Body of pancreas (tissue), 4 donors: ENCODE measurements at places on chromosomes 6 and 20.

DNA sequence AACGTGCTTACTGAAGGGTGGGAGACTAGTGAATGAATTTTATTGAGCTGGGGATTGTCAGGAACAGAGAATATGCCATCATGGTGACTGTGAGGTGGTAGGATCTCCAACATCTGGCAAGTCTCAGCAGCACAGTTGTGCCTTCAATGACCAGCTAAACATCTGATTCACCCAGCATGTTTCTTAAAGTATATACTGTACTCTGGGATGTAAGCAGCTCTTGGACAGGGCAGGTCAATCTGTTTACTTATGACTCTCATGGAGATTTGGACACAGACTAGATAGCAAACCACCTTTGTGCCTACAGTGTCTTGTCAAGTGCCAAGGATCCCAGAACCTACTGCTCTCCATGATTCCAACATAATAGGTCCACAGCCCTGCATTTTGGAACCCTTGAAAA lies 801.0 kb upstream of the CITED2 start:
- DNase-seq = no peak

GRCh38 chr6:18122128-18123093 lies at the start of gene NHLRC1:
Gene NHLRC1 (minus strand): TSS chr6:18122677. CDS start chr6:18122606, 71 bp downstream.
- DNase-seq = peak; percentile 91

DNA sequence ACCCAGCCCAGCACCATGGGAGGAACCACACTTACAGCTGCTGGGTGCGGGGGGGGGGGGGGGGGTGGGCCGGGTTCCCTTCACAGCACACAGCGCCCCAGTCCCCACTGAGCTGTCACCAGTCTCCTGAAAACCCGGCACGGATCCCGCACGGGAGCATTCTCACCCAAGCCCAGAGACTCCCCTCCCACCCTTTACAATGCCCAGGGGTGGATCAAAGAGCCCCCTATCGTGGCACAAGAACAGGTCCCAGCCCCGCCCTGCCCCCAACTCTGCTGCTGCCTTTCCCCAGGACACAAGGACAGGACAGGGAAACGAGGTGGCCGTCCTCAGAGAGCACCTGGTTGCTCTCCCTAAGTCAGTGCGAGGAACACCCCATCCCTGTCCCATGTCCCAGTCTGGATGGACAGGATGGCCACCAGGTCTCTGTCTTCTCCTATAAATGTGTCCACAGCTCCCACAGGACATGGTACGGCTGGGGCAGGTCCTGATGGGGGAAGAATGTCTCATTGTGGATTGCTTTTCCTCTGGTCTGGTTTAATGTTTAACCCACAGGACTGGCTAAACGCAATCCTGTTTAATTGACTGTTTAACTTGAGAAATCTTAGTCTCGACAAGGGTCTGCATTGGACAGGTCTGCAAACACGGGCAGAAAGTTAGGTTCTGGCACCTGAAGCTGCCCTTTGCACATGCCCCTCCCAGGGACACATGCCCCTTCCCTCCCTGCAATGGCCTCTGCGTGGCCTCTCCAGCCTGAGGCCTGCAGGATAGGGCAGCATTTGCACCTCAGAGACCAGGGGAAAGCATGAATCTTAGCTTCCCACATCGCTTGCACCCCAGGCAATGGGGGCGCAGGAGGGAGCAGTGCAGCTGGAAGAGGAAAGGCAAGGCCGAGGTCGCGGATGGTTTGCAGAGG lies 45.3 kb downstream of the DACT2 start:
- DNase-seq = peak; percentile 75

DNA sequence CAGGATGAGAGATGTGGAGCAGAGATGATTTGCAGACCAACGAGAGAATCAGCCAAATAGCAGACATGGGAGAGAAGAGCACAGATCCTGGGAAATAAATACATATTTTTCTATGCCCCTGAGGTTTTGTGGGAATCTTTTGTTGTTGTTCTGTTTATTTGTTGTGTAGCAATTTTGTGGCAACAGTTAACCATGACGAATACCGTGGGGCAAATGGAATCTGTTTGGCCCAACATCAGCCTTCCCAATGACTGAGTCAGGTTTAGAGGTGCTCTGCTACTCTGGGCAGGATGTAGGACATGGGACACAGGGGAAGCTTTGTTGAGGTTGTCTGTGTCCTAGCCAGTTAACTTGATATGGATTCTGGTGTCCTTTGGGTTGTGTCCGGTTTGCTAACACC lies 7.9 kb upstream of the SLC2A10 start:
- no peak for DNase-seq

DNA sequence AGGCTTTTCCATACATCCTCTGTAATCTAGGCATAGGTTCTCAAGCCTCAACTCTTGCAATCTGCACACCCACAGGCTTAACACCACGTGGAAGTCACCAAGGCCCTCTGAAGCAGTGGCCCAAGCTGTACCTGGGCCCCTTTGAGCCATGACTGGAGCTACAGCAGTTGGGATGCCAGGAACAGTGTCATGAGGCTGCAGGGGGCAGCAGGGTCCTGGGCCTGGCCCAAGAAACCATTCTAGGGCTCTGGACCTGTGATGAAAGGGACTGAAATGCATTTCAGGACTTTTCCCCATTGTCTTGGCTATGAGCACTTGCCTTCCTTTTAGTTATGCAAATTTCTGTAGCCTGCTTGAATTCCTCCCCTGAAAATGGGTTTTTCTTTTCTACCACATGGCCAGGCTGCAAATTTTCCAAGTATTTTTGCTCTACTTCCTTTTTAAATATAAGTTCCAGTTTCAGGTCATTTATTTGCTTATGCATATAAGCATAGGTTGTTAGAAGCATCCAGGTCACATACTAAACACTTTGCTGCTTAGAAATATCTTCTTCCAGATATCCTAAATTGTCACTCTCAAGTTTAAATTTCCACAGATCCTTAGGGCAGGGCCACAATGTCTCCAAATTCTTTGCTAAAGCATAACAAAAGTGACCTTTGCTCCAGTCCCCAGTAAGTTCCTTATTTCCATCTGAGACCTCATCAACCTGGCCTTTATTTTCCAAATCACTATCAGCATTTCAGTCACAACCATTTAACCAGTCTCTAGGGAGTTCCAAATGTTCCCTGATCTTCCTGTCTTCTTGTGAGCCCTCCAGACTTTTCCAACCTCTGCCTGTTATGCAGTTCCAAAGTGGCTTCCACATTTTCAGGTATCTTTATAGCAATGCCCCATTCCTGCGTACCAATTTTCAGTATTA lies 48.6 kb upstream of the CD2AP start:
- DNase-seq = no peak
